ENCODE measurements at places on chromosomes 5 and 9. TPM values are rescaled to one million over a fixed set of nuclear protein-coding genes. Genes with fewer than 3 reads are reported as not detected.
A peak's percentile ranks its signal among the peaks of the same experiment; 100 is the strongest.

DNA sequence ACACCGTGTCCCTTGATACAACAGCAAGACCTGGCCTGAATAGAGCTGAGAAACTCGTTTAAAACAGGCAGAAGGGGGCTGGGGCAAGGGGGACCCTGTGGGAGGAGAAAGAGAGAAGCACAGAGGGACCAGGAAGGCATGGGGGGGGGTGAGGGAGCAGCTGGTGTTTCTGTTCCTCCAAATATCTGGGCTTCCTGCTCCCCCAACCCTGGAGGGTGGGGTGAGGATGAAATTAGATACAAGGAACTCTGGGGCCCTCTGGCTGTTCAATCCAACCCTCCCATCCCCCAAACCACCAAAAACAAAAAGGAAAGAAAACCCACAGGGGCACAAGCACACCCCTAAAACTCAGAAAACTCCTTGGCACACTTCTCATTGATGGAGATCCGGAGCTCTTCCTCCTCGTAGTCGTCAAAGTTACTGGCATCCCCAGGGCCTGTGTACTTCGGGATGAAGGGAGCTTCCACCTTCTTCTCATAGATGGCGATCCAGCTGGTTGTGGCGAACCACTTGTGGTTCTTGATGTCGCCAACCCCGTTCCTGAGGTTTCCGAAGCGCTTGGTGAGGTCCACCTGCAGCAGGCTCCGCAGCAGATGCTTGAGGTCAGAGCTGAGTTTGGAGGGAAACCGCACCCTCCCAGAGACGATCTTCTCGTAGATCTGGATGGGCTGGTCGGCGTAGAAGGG lies 1.1 kb downstream of the PRKACG start:
- H3K27ac ChIP-seq: no peak overlapping the region
- H3K4me3 ChIP-seq: peak overlapping the region; percentile 0
- peaks cover 6% of the 10 kb centered on the region for H3K4me1 ChIP-seq
- peaks cover 26% of the 10 kb centered on the region for H3K27me3 ChIP-seq
- no peaks in the 10 kb centered on the region for H3K36me3 ChIP-seq

DNA sequence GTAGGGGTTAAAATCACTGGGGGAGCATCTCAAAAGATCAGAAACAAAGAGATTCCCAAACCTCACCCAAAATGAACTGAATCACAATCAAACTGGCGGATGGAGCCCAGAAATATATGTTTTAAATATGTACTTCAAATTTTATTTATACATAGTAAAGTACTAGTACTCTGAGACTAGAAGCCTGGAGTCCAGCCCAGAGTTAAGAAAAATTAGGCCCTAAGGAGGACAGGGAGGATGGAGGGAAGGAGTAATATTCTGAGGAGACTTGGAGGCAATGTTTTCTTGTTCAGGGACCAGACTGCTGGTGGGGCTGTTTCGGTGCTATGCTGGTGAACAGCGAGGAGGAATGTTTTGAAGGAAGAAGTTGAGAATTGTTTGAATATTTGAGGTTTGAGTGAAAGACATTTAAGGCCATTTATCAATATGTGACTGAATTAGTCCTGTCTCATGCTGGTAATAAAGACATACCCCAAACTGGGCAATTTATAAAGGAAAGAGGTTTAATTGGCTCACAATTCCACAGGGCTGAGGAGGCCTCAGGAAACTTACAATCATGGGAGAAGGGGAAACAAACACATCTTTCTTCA lies 552.4 kb upstream of the DAB2 start:
- no peaks in the 10 kb centered on the region for H3K36me3 ChIP-seq
- H3K27me3 ChIP-seq: no peaks in the 10 kb centered on the region
- DNase-seq: no peak
- no peak overlapping the region for H3K4me3 ChIP-seq
- no peaks in the 10 kb centered on the region for H3K4me1 ChIP-seq
- no peak overlapping the region for H3K27ac ChIP-seq

DNA sequence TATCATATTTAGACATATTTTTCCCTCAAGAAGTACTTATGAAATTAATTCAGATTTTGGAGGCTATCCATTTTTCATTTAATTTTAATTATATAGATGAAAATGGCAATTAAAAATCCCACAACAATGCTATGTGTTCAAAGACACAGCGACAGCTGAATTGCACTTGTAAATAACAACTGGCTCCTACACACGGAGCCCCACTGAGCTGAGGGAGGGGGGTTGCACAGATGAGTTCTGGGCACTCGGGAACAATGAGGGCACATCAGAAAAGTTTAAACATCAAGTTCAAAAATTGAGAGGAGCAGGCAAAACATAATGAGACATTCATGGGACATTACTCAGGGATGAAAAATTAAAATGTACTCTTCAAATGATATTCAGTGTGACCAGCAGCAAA lies 104.9 kb downstream of the MARCHF3 start:
- DNase-seq: no peak
- no peaks in the 10 kb centered on the region for H3K36me3 ChIP-seq
- H3K27me3 ChIP-seq: no peaks in the 10 kb centered on the region
- H3K27ac ChIP-seq: no peak overlapping the region
- no peaks in the 10 kb centered on the region for H3K4me1 ChIP-seq
- no peak overlapping the region for H3K4me3 ChIP-seq

- H3K27me3 ChIP-seq: no peaks in the 10 kb centered on the region
- H3K4me1 ChIP-seq: peaks cover 21% of the 10 kb centered on the region
- DNase-seq: no peak
- peak overlapping the region; percentile 82 for H3K4me3 ChIP-seq
These were observed 631 bp downstream of the B4GALT7 start for GRCh38 chr5:177600508-177601018.

- no peaks in the 10 kb centered on the region for H3K4me1 ChIP-seq
- no peaks in the 10 kb centered on the region for H3K36me3 ChIP-seq
- no peak overlapping the region for H3K4me3 ChIP-seq
- H3K27ac ChIP-seq: no peak overlapping the region
These were observed 293.5 kb downstream of the HINT1 start for GRCh38 chr5:130871346-130872086.

DNA sequence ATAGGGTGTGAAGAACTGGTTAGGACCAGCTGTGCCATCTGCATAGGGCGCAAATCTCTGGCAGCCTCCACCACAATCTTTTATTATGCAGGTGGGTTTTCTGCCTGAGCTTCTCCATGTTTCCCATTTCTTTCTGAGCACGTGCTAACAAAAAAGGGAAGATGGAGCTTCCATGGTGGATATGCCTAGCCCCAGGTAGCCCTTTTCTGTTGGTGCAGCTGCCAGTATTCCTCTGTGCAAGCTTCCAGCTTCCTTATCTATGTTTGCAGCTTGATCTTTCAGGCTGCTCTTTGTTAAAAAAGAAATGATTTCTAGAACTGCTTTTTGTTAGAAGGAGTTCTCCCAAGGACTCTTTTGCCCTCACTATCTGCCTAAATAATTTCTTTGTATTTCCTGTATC lies 95.0 kb upstream of the EPB41L4A start:
- DNase-seq: no peak
- H3K36me3 ChIP-seq: no peaks in the 10 kb centered on the region
- H3K27me3 ChIP-seq: peaks cover 2% of the 10 kb centered on the region
- H3K4me3 ChIP-seq: no peak overlapping the region
- no peaks in the 10 kb centered on the region for H3K4me1 ChIP-seq

DNA sequence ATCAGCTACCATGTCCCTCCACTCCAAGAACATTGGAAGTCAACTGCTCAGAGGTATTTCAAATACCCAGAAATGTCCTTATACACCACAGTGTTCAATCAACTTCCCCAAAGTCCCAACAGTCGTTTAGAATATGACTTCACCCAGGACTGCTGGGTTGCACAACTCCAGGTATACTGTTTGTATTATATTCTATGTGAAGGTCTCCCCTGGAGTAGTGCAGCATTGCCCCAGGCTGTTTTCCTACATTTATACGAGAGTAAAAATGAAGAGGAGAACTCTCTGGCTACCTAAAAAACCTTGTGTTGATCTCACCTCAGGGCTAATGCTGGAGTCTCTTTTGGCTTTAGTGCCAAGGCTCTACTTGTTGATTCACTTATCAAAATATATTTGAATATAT lies 183.6 kb upstream of the MAP3K1 start:
- no peaks in the 10 kb centered on the region for H3K27me3 ChIP-seq
- no peaks in the 10 kb centered on the region for H3K36me3 ChIP-seq
- no peak overlapping the region for H3K4me3 ChIP-seq
- no peak overlapping the region for H3K27ac ChIP-seq
- no peaks in the 10 kb centered on the region for H3K4me1 ChIP-seq

- peak overlapping the region; percentile 51 for H3K27ac ChIP-seq
- peaks cover 28% of the 10 kb centered on the region for H3K36me3 ChIP-seq
- peaks cover 80% of the 10 kb centered on the region for H3K4me1 ChIP-seq
These were observed 5.8 kb downstream of the ERGIC1 start for GRCh38 chr5:172839669-172840431.

DNA sequence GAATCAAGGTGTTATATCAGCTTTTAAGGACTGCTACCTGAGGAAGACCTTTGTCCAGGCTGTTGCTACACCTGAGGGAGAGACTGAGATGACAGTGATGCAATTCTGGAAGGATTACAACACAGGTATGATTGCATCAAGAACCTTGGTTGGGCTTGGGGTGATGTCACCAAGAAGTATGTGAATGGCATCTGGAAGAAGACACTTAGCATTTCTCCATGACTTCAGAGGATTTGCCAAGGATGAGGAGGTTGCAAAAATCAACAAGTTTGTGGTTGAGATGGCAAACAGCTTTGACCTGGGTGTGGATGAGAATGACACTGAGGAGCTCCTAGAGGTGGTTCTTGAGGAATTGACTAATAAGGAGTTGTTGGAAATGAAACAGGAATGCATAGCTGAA lies 67.9 kb upstream of the PANK3 start:
- H3K4me3 ChIP-seq: no peak overlapping the region
- DNase-seq: no peak
- no peaks in the 10 kb centered on the region for H3K27me3 ChIP-seq
- no peak overlapping the region for H3K27ac ChIP-seq
- H3K4me1 ChIP-seq: no peaks in the 10 kb centered on the region

- H3K27ac ChIP-seq: no peak overlapping the region
- peaks cover 3% of the 10 kb centered on the region for H3K4me1 ChIP-seq
- DNase-seq: no peak
- H3K36me3 ChIP-seq: peaks cover 60% of the 10 kb centered on the region
- no peaks in the 10 kb centered on the region for H3K27me3 ChIP-seq
- no peak overlapping the region for H3K4me3 ChIP-seq
These were observed 191.1 kb downstream of the AP3B1 start for GRCh38 chr5:78103232-78103918.

DNA sequence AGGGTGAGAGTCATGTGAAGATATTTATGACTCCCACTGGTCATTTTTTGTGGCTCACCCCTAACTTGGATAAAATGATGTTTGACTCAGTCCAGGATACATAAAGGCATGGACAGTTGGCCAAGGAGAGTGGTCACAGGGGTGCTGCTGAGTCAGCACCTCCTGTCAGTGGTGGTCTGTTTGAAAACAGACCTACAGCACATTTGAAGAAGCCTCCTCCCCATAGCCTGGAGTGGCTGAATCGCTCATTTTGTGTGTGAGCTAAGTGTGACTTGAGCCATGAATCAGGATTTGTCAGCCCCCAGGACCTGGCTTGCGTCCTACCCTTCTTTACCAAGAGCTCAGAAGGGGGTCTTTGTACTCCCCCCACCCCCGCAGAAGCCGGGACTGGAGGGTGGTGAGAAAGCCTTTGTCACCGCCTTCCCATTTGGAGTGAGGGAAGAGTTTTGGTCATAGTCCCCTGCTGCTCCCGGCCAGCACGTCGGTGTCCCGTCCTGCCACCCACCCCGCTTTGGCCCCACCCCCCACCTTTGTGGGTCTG lies 35.6 kb downstream of the TRIO start:
- H3K36me3 ChIP-seq: no peaks in the 10 kb centered on the region
- H3K27ac ChIP-seq: no peak overlapping the region
- DNase-seq: no peak
- H3K27me3 ChIP-seq: peaks cover 6% of the 10 kb centered on the region
- peaks cover 3% of the 10 kb centered on the region for H3K4me1 ChIP-seq
- H3K4me3 ChIP-seq: no peak overlapping the region

Gene AMACR
- 4.9 TPM for total RNA-seq

Gene GADD45G
- total RNA-seq: 1.5 TPM

Gene OLFML2A
- 0.05 TPM for total RNA-seq

Data from naive thymus-derived CD8-positive, alpha-beta T cell (primary cell).